ENCODE measurements at places on chromosomes 5 and 9. TPM values are rescaled to one million over a fixed set of nuclear protein-coding genes. Genes with fewer than 3 reads are reported as not detected.
A peak's percentile ranks its signal among the peaks of the same experiment; 100 is the strongest.

PTPN3 gene
- total RNA-seq: 7.2 TPM

ANKRD33B gene
- 4.0 TPM for total RNA-seq

- no peaks in the 10 kb centered on the region for H3K27me3 ChIP-seq
- H3K4me1 ChIP-seq: peaks cover 19% of the 10 kb centered on the region
- no peak for DNase-seq
- no peaks in the 10 kb centered on the region for H3K36me3 ChIP-seq
- H3K27ac ChIP-seq: no peak overlapping the region
- H3K4me3 ChIP-seq: peak overlapping the region; percentile 89
These were observed 5.8 kb upstream of the MEF2C start for GRCh38 chr5:88888848-88889188.

CDH10 gene
- total RNA-seq: not detected

ANKRD18A gene
- 0.29 TPM for total RNA-seq

- peaks cover 25% of the 10 kb centered on the region for H3K27me3 ChIP-seq
- DNase-seq: no peak
- H3K36me3 ChIP-seq: no peaks in the 10 kb centered on the region
- H3K4me3 ChIP-seq: no peak overlapping the region
These were observed 22.2 kb upstream of the SLC1A3 start for GRCh38 chr5:36584009-36584875.

GRCh38 chr5:149221731-149222342 lies 49.8 kb upstream of the AFAP1L1 start:
- H3K4me1 ChIP-seq: no peaks in the 10 kb centered on the region
- H3K4me3 ChIP-seq: no peak overlapping the region
- no peak overlapping the region for H3K27ac ChIP-seq

PCDHGB5 gene
- total RNA-seq: 1.6 TPM

DNA sequence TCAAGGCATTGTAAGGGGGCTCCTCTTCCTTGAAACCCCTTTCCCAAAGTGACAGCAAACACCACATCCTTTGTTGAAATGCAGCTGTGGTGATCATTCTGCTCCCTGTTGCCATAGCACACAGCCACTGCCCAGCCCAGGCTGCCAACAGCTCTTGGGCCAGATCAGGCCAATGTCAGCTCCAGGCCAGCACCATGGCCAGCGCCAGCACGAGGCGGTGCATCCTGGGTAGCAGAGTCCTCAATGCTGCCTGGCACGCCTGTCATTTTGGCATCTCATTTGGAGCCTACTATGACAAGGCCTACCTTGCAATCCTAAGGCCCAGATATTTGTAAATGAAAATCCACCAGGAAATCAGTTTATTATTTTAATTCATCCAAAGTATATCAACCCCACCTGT lies 390.6 kb downstream of the DNAH5 start:
- no peaks in the 10 kb centered on the region for H3K4me1 ChIP-seq
- H3K4me3 ChIP-seq: no peak overlapping the region
- no peak for DNase-seq
- H3K27me3 ChIP-seq: peaks cover 2% of the 10 kb centered on the region
- H3K27ac ChIP-seq: no peak overlapping the region

DNA sequence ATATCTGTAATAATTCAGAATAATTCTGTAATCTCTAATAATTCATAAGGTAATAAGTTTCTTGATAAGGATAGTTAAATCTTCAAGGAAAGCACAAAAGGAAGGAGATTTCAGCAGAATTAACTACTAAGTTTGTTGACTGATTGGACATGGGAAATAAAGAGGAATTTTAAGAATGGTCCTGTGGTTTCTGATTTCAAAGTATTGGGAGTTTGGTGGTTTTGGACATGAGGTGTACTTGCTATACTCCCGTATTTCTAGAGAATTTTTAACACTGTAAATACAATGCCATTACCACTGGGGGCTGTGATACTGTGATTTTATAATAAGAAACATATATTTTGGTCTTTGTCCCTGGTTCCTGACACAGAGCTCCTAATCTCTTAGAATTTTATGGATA lies 123.9 kb downstream of the UNC13B start:
- H3K27me3 ChIP-seq: no peaks in the 10 kb centered on the region
- no peak for DNase-seq
- H3K27ac ChIP-seq: no peak overlapping the region
- H3K36me3 ChIP-seq: no peaks in the 10 kb centered on the region

DNA sequence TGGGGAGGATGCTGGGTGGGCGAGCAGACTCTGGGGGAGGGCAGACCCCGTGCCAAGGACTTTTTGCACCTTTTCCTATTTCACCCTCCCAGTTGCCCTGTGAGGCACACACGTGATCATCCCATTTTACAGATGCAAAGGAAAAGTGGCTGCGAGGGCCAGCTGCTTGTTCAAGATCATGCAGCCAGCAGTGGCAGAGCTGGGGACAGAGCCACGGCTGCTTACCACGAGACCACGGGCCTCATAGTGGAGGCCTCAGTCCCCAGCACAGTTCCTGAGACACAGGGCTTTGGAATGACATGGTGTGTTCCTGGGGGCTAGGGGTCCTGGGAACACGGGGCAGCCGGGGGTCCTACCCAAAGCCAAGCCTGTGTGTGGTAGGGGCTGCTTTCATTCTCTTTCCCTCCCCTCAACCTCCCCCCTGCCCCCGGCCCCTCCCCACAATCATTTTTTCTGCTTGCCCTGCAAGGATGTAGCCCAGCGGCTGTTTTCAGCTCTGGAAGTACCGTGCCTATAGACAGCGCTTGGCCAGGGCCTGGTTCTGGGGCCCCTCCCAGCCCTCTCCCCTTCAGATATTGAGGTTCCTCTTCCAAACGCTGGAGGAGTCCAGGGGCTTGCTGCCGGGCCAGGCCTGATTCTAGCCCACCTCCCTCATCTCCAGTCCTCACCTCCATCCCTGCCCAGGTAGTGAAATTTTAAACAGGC lies 58.5 kb upstream of the IER5L start:
- no peak overlapping the region for H3K4me3 ChIP-seq
- peak; percentile 51 for DNase-seq
- H3K27me3 ChIP-seq: no peaks in the 10 kb centered on the region

DNA sequence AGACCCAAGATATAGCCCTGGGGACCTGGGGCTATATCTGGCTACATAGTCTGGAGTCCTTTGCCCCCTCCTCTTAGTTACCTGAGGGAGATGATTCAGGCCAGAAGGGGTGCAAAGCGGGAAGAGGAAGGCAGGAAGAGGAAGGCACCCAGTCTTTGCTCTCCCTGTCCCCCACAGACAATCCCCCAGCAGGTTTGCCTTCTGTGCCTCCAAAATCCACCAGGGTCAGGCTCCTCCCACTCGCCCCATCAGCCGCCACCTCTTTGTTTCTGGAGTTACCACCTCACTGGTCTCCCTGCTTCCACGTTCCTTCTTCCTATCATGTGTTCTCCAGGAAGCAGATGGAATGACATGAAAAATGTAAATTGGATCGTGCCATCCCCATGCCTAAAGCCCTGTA lies 31.2 kb upstream of the FABP6 start:
- peaks cover 25% of the 10 kb centered on the region for H3K4me1 ChIP-seq
- H3K4me3 ChIP-seq: no peak overlapping the region
- no peaks in the 10 kb centered on the region for H3K36me3 ChIP-seq
- H3K27ac ChIP-seq: no peak overlapping the region
- no peak for DNase-seq
- H3K27me3 ChIP-seq: no peaks in the 10 kb centered on the region

NCBP1 gene
- 32.7 TPM for total RNA-seq

GRCh38 chr5:79849061-79849460 lies 142.0 kb downstream of the MTX3 start:
- no peak for DNase-seq
- no peak overlapping the region for H3K4me3 ChIP-seq

DNA sequence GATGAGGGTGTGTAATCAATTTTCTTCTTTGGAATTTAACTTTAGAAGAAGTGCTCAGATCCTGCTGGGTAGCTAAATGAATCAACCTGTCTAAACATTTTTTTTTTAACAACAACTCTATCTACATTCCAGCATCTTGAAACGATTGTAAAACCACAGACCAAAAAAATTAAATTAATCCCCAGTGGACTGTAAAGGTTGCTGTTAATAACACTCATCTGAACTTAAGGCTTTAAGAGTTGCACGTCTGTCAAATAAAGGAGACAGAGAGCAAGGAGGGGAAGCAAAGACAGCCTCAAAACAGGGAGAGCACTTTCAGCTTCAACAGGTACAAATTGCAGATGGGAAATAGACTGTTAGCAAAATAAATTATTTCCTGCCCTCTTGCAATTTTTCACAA lies 548.5 kb downstream of the DTWD2 start:
- H3K27ac ChIP-seq: no peak overlapping the region
- DNase-seq: no peak
- H3K4me1 ChIP-seq: peaks cover 31% of the 10 kb centered on the region
- no peaks in the 10 kb centered on the region for H3K36me3 ChIP-seq
- no peak overlapping the region for H3K4me3 ChIP-seq

GRCh38 chr9:4306777-4307121 lies 6.9 kb upstream of the GLIS3 start:
- H3K27ac ChIP-seq: peak overlapping the region; percentile 86
- no peak overlapping the region for H3K4me3 ChIP-seq
- H3K27me3 ChIP-seq: no peaks in the 10 kb centered on the region
- peaks cover 53% of the 10 kb centered on the region for H3K4me1 ChIP-seq
- DNase-seq: no peak

DNA sequence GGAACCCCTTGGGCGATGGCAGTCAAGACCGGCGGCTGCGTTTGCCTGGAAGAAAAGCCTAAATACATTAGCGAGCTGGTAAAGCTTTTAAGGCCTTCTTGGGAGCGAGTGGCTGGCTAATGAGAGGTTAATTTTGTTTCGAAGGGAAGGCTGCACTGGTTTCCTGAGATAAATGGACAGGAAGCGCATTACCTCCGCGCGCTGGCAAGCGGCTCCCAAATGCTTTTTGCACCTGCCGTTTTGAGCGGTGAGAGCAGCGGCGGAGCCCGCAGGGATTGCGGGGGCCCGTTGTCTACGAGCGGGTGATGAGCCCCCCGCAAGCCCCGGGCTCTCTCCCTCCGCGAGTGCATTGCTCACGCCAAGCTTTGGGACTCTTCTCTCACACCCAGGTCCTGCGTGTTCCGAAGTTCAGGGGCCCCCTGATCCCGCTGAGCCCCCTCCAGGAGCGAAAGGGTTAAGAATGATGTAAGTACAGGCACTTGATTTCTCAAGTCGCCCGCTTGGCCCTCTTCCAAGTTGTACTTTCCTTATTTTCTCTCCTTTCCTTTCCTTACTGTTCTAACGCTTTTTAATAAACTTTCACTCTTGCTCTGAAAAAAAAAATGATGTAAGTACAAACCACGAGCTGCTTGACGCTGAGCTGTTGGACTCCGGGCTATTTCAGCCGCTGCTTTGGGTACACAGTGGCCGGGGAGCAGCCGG lies 3.1 kb upstream of the RGMB start:
- peak overlapping the region; percentile 99 for H3K4me3 ChIP-seq
- peak; percentile 77 for DNase-seq
- H3K4me1 ChIP-seq: peaks cover 38% of the 10 kb centered on the region
- H3K36me3 ChIP-seq: no peaks in the 10 kb centered on the region
- no peaks in the 10 kb centered on the region for H3K27me3 ChIP-seq

GRCh38 chr9:129739432-129739831 lies 13.4 kb downstream of the PTGES start:
- no peak overlapping the region for H3K27ac ChIP-seq
- peaks cover 1% of the 10 kb centered on the region for H3K27me3 ChIP-seq
- H3K4me1 ChIP-seq: peaks cover 12% of the 10 kb centered on the region
- H3K36me3 ChIP-seq: no peaks in the 10 kb centered on the region
- DNase-seq: no peak

PCDH1 gene
- total RNA-seq: 10.9 TPM

DNA sequence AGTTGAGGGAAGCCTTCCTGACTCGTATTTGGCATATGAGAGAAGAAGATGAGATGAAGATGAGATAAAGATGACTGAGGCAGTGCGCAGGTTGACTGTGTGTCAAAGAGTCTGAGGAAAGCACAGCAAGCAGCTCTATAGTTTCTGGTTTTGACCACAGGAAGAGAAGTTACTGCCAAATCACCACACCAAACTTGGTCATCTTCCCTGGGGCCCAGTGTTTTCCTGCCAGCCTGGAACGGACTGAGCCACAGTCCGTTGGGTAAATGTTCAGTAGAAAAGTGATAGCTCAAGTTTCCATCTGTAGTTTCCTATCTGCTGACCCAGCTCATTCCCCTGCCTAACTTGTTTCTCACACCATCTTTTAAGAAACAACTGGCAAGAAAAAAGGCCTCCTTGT lies 80.7 kb upstream of the ADAMTS19 start:
- DNase-seq: no peak
- H3K4me3 ChIP-seq: no peak overlapping the region
- H3K27me3 ChIP-seq: no peaks in the 10 kb centered on the region
- H3K4me1 ChIP-seq: no peaks in the 10 kb centered on the region
- H3K36me3 ChIP-seq: no peaks in the 10 kb centered on the region

GRCh38 chr9:126700296-126700695 lies 86.6 kb downstream of the LMX1B start:
- peak; percentile 82 for DNase-seq
- H3K4me3 ChIP-seq: no peak overlapping the region
- peaks cover 11% of the 10 kb centered on the region for H3K4me1 ChIP-seq
- H3K36me3 ChIP-seq: no peaks in the 10 kb centered on the region

DNA sequence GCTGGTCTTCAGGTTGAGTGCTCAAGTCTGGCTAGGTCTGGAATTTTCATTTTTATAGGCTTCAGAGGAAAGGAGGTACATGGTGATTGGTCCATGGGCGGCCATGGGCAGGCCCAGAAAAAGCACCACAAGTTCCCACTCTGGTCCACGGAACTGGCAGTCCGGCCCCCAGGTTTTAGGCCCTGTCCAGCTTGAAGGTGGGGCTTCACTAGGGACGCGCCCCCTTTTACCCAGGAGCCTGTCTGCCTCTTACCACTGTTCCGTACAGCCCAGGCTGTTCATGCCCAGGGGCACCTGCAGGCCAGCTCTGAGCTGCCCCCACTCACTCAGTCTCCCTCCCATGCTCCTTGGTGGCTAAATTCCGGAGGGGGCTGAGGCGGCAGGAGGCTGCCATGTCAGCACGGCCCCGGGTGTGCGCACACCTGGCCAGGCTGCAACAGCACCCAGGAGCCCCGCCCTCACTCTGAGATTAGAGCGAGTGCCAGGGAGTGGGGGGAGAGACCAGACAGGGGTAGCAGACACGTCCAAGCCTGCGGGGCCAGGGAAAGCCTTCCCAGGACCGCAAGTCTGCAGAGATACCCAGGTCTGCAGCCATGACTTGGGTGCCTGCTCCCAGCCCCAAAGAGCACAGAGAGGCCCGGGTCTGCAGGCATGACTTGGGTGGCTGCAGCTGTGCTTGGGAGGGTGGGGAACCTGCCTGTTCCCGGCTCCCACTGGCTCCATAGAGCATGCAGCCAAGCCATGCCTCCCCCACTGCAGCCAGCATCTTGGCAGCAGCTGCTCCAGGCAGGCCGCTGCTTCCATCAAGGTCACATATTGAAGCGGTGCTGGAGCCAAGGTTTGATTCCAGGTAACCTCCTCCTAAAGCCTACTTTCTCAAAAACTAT lies 390.2 kb upstream of the SGCD start:
- H3K36me3 ChIP-seq: no peaks in the 10 kb centered on the region
- H3K4me3 ChIP-seq: no peak overlapping the region
- H3K27ac ChIP-seq: no peak overlapping the region
- peak; percentile 81 for DNase-seq

NEUROG1 gene
- not detected for total RNA-seq

- no peaks in the 10 kb centered on the region for H3K36me3 ChIP-seq
These were observed 285.1 kb downstream of the DNAH5 start for GRCh38 chr5:13659391-13659790.
